Fibroblast of mammary gland (primary cell): ENCODE measurements at places on chromosomes 2 and 18.

DNA sequence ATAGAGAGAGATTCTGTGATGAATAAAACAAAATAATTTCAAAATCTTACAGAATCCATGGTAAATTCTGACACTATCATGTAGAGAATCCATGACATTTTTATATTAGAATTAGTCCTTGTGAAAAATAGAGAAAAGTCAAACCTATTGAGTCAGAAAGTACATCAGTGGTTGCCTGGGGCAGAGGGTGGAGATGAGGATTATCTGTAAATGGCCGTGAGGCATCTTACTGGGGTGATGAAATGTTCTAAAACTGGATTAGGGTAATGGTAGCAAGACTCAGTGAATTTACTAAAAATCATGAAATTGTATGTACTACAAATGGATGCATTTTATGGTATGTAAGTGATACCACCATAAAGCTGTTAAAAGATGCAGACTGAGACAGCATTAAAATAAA lies 323.1 kb downstream of the SLC8A1 start:
- no peak for DNase-seq

DNA sequence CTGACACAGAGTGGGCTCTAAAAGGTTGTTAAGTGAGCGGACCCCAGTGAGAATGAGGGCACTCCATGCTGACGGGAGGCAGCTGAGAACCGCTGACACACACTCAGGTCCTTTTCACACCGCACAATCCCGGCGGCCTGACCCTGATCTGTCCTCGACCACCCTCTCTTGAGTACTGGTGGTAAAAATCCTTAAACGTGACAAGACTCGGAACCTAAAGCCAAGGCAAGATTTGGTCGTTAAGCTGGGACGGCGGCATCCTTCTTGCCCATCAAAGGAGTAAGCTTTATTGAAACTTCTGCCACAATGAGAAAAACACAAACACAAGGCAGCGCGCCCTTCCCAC lies 569 bp downstream of the TMX3 start:
- no peak for DNase-seq

- DNase-seq: no peak
Observed at GRCh38 chr2:168035458-168035857, 211.9 kb downstream of the STK39 start.

DNA sequence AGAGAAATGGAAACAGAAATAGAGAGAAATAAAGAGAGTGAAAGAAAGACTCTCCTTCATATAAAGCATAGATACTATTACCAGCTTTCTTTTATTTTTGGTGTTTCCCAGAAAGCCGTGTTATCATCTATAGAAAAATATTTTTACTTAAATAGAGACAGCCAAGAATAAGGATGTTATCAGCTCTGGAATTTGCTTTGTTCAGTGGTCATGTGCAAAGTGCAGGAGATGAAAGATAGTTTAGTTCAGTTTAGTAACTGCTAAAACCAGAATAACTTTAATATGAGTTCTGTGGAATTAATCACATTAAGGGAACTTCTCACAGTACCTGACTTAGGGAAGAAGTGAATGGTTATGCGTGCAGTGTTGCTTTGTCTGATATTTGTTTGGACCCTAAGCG lies 140.4 kb downstream of the CALCRL start:
- DNase-seq: no peak

DNA sequence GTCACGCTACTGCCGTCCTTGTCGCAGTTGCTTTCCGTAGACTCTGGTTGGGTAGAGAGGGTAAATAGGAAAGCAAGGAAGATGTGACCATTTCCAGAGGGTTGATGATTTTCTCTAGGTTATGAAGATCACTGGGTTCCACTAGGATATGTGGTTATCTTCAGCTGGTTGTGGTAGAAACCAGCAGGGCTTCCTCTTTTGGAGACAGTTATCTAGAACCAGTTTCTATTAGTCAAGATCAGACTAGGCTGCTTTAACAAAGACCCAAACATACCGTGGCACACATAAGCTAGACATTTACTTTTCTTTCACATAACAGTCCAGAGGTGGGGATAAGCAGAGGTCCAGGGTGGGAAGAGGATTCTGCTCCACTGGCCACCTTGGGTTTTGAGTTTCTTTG lies 59.6 kb downstream of the FASTKD2 start:
- no peak for DNase-seq

DNA sequence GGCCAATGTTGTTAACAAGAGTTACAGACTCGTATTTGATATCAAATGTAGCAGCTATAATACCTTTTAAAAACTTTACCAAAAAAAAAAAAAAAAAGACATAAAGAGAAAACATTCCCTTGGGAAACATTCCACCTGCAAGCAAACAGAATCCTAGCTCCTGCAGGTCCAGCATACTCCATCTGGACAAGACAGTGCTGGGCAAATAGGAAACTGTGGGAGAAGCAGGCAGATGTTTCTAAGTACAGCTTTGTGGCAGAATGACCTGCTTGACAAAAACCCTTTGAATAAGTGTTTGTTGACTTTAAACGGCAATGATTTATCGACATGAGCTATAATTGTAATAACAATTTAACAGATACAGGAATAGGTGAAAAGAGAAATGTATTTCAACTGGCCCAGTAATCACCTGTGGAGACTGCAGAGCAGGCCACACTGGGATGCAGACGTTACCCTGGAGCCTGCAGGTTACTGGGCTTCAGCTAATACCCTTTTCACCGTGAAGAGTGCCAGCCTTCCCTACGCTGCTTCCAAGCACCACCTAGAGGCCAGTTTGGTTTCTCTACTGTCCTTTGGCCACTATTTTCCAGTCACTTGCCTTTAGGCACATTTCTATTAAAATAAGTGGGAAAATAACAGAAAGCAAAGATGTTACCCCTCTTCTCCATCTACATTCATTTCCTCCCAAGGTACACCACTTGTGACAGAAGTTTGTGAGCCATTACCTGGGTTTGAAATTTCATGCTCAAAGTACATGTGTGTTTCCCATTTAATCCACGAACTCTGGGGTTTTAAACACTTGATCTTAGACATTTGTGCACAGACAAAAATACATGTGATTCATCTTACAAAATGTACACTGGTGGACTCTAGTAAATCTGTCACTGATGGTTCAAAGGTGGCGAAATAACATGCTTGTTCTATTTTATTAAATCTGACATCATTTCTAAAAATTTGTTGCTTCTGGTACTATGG lies 96.9 kb upstream of the ZNF397 start:
- peak; percentile 66 for DNase-seq

GRCh38 chr2:217887841-217888701 lies 114.7 kb downstream of the TNS1 start:
- DNase-seq: peak; percentile 38

GRCh38 chr18:72232644-72233043 lies 311.5 kb downstream of the CBLN2 start:
- DNase-seq: no peak

DNA sequence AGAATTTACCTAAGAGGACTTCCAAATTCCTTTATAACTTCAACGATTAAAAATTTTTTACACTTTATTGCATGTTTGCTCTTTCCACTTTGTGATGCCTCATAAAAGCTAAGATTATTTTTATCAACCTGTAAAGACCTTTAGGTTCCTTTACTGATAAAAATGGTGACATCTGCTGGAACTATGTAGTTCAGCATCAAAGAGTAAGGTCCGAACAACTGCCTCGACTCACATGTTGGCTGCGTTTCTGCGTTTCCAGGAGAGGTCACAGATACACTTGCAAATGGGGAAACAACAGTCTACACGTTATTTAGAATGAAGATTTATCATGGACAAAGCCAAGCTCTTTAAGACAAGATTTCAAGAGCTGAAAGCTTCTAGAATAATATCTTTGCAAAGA lies 18.8 kb upstream of the TMX3 start:
- peak; percentile 25 for DNase-seq

DNA sequence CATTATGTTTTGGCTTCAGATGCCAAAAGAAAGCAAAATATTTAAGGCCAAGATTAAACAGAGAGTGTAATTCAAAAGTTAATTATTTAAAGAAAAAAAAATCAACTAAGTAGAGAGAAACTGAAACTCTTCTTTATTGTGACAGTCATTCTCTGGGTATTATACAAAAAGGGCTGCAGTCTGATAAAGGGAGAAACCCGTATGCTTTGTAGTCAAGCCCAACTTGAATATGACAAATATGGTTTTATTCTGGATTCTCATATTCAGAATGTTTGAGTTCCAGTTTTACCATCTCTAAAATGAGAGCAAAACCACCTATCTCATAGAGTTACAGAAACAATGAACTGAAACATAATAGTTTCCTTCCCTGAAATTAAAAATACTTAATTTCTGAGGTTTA lies 8.2 kb downstream of the CDH2 start:
- no peak for DNase-seq

- DNase-seq: no peak
Observed at GRCh38 chr2:108968619-108969018, 20.4 kb downstream of the EDAR start.

DNA sequence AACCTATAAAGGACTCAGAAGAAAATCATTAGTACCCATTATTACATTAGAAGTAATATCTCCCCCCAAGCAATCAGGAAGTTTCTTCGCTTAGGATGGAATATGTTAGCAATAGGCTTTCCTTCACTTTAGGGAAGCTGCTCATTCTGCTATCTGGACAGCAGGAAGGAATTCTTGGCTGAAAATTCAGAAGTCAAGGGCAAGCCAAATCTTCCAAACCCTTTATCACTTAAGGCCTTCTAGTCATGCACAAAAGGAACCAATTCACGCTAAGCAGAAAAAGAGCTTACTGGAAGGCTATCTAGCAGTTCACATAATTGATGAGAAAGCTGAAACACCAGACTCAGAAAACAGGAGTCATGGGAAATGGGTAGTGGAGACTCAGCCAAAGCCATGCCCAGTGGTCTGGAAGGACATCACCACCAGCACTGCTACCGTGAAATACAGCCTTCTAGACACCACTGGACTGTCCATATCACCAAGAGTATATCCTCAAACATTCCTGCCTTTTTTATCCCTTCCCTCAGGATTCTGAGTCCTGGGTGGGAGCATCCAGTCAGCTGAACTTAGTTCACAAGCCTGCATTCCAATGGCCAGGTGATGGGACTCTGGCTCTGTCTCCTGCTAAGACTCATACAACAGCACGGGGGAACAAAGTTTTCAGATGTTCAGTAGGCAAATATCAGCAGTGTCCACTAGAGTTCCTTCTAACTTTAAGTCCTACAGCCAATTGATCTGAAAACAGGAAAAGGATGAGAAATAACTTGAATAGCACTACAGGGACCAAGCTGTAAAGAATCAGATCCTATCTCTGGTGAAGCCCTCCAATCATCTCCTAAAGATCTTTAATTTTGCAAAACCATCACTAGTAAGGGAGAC lies 14.8 kb upstream of the ADAM17 start:
- peak; percentile 32 for DNase-seq

DNA sequence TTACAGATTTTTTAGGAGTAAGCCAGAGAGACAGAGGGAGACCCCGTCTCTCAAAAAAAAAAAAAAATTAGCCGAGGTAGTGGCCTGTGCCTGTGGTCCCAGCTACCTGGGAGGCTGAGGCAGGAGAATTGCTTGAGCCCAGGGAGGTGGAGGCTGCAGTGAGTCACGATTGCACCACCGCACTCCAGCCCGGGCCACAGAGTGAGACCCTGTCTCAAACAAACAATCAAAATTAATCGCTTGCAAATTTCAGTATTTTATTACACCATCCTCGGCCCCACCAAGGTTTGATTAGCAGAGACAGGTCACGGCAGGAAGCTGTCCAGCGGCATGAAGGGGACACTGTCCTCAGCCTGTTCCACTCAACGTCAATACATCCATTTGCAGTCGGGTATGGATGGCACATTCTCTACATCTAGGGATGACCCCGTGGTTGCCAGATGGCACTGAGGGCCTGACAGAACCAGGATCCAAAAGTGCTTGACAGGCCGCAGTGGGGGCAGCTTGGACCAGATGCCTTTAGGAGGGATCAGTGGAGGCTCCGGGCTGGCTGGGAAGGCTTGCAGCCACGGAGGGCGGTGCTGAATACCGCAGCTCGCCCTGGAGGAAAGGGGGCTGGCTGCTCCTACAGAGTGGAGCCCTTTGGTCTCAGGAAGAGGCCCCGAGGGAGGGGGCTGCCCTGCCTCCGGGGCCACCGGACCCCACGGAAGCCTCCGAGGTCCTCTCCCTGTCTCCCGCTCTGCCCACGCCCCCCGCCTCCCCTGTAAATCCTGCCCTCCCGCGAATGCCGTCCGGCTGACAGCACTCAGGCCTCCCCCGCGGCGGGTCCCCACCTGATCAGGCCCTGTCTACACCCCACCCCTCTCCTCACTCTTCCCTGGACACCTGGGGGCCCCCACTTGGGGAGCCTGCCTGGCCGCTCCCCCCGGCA lies 13.1 kb downstream of the ASPRV1 start:
- no peak for DNase-seq

- DNase-seq: peak; percentile 30
Observed at GRCh38 chr2:34104601-34105000, 505.5 kb upstream of the FAM98A start.

- no peak for DNase-seq
Observed at GRCh38 chr2:69387770-69388481, 899 bp upstream of the GFPT1 start.

DNA sequence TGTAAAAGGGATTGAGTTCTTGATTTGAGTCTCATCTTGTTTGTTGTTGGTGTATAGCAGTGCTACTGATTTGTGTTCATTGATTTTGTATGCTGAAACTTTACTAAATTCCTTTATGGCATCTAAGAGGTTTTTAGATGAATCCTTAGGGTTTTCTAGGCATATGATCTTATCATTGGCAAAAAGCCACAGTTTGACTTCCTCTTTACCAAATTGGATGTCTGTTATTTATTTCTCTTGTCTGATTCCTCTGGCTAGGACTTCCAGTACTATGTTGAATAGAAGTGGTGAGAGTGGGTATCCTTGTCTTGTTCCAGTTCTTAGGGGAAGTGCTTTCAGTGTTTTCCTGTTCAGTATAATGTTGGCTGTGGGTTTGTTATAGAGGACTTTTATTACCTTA lies 4.8 kb downstream of the ANKAR start:
- peak; percentile 21 for DNase-seq

- DNase-seq: peak; percentile 38
Observed at GRCh38 chr18:36316246-36316645, 18.7 kb downstream of the FHOD3 start.

GRCh38 chr18:23743733-23744333 lies 54.6 kb downstream of the LAMA3 start:
- DNase-seq: no peak

DNA sequence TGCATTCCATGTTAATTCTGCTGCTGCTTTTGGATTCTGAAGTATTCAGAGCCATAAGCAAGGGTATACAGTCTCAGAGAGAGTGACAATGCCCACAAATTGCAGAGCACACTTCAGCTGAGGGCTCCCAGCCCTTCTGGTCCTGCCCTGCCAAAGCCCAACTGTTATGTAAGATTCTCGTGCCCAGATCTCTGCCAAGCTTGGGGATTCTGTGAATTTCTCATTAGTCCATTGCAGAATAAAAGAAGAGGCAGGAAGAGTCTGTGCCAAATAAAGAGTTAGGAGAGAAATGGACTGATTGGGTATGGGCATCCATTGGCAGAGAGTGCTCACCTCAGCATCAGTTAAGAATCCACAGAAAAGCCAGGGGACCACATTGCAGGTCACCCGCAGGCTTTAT lies 112.0 kb upstream of the PNPT1 start:
- DNase-seq: no peak
